ENCODE measurements at places on chromosomes 11 and 22.

DNA sequence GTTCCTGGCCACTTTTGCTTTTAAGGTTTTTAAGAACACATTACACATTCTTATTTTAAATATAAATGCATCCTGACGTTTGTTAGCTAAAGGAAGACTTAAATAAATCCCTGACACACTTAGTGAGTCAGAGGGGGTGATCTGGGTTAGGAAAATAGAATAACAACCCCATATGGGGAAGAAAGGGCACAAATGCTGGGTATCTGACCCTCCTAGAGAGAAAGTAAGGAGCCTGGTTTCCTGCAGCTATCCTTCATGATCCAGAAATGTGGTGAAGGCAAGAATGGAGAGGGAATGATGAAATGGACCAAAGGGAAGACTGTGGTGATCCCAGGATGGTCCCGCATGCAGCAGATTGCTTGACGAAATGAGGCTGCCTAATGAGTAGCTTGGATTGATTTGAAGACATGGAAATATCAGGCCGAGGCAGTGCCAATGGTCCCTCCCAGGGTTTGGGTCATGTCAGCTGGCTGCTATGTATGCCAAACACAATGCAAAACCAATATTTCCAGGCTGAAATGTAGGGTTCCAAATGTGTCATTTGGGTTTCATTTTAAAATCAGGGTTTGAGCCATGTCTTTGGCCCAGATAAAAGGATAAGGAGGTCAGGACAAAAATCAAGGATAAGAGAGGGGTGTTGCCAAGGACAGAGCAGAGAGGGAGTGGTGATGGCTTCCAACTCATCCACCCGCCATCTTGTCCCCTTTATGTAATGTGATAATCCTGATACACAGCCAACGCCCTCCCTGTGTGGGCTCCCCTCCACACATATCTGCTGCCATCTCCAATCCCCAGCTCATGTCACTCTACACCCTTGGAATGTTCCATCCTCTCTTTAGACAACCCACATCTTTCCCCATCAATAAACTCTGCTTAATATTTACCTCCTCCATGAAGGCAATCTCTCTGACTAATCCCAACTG is 135.1 kb upstream of the PITPNB start:
- no peak for DNase-seq

DNA sequence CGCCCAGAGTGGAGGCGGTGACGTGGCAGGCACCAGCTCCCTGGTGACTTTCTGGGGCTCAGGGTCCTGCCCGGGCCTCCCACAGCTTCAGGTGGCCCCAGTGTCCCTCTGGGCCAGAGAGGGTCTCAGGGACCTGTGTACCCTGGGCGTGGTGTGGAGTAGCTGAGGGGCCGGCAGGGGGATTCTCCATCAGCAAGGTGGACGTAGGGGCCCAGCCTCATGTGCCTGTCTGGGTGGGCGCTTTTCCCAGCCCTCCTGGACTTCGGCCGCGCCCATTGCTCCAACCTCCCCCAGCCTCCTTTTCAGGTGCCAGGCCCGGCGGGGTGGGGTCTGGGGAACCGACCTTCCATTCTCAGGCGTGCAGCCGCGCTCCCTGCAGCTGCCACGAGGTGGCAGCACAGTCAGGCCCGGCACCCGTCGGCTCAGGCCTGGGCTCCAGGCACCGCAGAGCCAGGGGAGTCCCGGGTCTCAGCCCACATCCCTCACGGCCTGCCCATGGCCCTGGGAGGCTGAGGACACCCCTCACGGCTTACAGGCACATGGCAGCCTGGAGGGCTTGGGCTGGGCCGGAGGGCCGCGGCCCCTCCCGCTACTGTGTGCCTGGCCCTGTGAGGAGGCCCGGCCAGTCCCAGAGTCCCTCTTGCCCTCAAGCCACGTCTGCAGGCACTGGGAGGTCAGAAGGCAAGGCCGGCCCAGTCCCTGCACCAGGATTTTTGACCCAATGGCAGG is 19.9 kb upstream of the MUC5B start:
- DNase-seq, result peak; percentile 35

- no peak for DNase-seq
Measured at GRCh38 chr11:105224482-105225253, 85.1 kb upstream of the CARD18 start.

DNA sequence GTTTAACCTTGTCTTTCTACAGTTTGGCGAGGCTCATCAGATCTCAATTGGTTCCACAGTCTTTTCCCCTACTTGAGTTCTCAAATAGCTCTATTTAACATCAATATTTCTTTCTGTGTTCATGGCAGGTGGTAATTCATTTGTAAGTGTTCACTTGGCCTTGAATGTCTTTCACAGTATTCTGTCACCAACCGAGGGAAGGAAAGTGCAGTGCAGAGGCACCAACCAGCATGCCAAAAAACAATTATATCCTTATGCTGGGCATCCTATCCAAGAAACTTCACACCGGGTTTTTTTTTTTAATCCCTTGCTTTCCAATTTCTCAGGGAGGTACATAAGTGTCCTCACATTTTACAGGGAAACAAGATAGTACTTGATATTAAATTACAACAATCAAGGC is 55.0 kb upstream of the ZC3H12C start:
- no peak for DNase-seq

DNA sequence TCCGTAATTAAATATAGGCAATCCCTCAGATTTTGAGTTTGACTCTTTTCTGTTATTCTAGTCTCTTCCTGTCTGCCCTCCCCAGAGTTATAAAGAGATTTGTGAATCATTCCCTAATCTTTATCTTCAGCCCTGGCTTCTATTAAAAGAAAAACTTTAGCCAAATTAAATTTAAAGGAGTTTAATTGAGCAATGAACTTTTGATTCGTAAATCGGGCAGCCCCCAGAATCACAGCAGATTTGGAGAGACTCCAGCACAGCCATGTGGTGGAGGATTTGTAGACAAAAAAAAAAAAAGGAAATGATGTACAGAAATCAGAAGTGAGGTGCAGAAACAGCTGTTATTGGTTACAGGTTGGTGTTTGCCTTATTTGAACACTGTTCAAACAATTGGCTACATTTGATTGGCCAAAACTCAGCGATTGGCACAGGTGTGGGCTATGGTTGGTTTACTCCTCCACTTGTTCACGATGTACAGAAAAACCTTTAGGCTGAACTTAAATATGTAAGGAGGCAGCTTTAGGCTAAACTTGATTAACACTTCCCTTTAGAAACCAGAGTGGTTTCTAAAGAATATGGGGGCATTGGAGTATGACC is 2.3 kb upstream of the ALKBH8 start:
- DNase-seq, result no peak

DNA sequence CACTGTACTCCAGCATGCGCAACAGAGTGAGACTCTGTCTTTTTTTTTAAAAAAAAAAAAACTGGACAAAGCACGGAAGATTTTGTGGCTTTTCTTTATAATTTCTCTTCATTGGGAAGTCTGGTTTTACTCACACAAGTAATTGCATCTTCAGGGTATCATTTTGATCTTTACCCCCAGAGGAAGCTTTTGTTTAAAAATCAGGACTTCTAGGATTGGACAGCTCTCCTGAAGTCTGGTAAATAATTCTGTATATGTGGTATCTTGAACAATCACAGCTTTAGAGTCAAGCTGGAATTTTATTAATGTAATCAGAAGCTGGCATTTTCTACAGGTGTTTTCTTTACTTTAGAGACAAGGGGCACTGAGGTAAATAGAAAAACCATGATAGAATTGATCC is 208.1 kb upstream of the NARS2 start:
- no peak for DNase-seq

DNA sequence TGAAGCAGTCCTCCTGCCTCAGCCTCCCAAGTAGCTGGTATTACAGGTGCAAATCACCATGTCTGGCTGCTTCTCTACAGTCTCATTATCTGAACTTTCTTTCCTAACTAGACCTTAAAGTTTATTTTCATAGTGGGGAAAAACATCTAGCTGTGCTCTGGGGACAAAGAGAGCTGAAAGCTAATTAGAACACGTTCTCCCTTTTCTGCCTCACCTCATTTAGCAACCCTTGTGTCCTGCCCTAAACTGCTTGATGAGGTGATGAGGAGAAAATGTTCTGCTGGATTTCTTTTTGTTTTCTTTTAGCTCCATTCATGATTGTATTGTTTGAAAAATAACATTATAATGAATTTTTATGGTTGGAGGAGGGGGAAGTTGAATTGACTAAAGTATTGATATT is 84.7 kb downstream of the YAP1 start:
- peak; percentile 78 for DNase-seq

- DNase-seq, result no peak
Measured at GRCh38 chr11:128645968-128646367, 47.9 kb upstream of the FLI1 start.

DNA sequence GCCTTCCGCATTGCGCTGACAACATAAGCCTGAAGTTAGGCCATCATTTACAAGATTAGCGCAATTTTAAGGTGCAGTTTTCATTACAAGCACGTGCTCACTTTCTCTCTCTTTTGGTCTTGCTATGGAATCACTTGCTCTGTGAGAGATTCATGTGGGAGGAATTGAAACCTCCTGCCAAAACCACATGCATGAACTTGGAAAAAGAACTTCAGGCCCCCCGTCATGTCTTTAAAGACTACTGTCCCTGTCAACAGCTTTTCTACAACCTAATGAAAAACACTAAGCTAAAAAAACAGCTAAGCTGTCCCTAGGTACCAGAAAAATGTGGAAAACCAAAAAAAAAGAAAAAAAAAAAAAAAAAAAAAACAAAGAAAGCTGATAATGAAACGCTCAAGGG is 1707.6 kb upstream of the RAG2 start:
- no peak for DNase-seq

GRCh38 chr22:44328762-44329161 is 16.0 kb upstream of the SHISAL1 start:
- no peak for DNase-seq
